Femur (tissue), 1 donor: ENCODE measurements at places on chromosomes 2 and 18.

- no peak for DNase-seq
These were observed 12.5 kb downstream of the SPTBN1 start for GRCh38 chr2:54468673-54469072.

- no peak for DNase-seq
These were observed 77.3 kb upstream of the RPL31 start for GRCh38 chr2:100924520-100925451.

DNA sequence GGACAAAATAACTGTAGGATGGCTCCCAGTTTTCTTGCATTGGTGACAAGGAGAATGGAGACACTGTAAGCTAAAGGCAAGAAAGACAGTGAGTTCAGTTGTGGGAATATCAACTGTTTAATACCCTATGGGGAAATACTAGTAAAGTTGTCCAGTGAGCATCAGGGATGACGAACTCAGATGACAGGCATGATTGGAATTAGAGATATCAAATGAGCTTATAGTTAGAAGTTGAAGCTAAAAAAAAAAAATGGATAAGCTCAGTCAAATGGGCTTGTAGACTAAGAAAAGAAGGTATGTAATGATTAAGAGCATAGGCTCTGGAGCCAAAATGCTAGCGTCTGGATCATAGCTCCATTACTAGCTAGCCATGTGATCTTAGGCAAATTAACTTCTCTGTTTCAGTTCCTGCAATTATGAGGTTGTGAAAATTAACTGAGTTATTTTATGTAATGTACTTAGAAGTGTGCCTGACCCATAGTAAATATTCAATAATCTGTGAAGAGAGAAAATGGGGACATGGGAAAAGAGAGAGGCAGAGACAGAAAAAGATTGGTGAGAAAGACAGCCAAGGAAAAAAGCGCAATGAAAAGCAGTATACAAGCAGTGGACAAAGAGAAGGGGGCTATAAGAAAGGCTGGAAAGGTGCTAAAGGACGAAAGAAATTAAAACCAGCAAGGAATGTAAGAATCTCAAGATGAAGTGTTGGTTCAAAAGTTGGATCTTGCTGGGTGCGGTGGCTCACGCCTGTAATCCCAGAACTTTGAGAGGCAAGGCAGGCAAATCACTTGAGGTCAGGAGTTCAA is 95.7 kb upstream of the SLC39A10 start:
- no peak for DNase-seq

- DNase-seq: peak; percentile 20
These were observed 1.1 kb downstream of the DLGAP1 start for GRCh38 chr18:4453874-4454536.

GRCh38 chr18:76943542-76944339 is 121.4 kb downstream of the ZNF236 start:
- DNase-seq: no peak

DNA sequence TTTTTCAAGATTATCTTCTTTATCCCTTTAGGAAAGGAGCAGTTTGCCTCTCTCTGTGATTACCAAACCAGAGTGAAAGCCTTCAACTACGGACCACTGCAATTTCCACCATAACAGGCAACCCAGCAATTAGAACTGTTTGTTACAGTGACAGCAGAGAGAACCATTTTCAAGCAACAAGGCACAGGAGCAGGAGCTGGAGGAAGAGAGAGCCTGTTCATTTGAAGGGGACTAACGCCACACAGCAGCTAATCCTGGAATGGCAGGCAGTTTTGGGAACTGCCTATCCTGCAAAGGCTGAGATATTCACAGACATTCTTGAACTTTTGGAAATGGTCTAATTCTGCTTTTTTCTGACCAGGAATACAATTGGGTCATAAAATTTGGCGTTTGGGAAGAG is 1541.9 kb upstream of the PIK3C3 start:
- peak; percentile 38 for DNase-seq

- no peak for DNase-seq
These were observed 50.5 kb downstream of the KCNG2 start for GRCh38 chr18:79848294-79848578.

- DNase-seq: peak; percentile 16
These were observed 266.1 kb upstream of the HDAC4 start for GRCh38 chr2:239666855-239667376.

DNA sequence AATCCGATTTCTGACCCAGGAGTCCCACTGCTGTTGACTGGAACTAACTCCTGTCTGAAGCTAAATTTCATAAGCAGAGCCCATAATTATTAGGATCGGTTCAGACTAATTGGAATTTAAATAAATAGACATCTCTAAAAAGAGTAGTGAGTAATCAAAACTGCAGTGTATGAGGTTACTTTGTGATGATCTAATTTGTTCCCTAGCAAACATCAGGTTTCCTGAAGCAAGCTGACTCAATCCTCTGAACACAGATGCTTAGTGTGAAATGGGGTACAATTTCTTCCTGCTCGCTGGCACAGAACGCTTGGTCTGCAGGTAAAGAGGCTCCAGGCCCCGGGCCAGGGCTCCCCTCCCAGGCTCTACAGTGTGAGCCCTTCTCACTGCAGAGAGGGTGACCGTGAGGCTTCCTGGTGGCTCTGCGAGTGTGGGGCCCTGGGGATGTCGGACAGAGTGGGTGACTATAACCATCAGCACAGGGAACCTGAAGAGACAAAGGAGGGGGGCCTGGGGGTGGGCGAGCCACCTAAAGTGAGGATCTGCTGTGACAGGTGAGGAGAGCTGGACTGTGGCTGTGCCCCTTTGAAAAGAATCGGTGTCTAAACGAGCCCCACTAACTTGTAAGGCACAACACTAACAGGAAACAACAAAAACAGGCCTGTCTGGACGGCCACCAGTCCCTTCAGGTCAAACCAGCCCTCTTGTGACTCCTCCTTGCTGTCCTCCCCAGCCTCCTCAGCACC is 20.2 kb downstream of the CHST10 start:
- no peak for DNase-seq

DNA sequence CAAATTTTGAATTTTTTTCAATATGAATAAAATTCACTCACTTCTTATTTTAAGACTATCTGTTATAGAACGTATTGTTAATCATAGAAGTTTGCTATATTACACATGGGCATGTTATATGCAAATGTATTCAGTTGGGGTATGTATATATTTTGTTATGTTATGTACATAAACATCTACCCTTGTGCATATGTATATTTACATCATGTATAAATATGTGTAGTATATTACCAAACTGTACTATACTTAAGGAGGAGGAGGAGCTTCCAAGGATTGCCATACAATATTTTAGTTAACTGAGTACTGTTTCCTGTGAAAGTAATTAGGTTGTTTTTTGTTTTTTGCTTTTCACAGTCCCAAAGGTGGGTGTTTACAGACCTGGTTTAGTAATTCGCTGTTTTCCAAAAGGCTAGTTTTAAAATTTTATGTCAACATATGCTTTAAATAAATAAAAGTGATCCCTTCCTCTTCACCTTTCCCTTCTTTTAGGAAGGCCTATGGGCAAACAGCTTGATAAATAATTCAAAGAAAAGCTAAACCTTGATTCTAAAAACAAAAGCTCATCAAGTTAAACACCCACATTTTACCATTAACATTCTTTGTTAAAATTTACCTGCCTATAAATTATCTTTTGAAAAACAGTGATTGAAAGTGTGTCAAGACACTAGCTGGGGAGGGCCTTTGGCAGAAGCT is 12.9 kb upstream of the POU3F3 start:
- DNase-seq: no peak

DNA sequence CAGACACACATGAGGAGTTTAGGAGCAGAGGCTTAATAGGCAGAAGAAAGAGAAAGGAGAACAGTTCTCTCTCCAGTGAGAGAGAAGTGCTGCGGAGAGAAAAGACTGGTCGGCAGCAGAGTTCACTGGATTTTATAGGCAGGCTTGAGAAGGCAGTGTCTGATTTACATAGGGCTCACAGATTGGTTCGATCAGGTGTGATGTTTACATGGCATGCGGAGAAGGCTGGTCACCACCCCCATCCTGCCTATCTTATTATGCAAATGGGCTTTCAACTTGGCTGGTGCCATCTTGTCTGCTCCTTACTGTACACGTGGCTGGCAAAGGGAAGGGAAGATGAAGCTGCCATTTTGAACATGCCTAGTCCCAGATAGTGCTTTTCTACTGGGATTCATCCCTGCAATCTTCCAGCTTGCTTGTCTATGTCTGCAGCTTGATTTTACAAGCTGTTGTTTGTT is 113.4 kb downstream of the AP1S3 start:
- no peak for DNase-seq

- DNase-seq: no peak
These were observed 65.6 kb upstream of the UBXN4 start for GRCh38 chr2:135676031-135676430.

GRCh38 chr18:55821219-55821618 is 233.2 kb upstream of the TCF4 start:
- no peak for DNase-seq

DNA sequence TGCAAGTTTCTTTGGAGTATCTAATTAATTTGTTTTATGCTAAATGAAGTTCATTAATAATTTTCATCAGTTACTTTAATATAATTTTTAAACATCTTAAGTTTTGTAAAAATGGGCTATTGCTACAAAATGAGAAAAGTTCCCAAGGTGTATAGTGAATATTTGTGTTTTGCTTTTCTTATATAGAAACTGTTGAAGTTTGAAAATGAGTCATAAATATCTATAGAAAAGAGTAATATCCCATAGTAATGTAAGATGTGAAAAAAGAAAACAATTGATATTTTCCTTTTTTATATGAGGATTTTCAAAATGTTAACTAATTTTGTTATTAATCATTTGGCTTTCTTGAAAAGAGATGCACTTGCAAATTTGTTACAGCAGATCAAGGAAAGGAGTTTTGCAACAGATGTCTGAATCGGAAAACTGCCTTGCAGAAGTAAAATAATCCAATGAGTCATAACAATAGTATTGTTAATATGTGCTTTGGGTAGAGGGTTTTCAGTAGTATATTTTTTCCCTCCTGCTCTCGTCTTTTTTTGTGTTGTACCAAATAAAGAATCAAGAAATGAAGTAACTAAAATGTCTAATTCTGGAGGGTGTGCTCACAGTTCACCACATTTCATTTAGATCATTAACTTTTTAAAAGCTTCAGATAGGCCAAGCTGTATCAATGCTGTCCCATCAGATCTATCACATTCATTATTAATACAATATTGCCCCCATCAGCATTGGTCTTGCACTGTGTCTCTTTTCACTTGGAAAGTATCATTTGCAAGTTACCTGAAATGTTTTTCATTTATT is 15.5 kb downstream of the DUSP19 start:
- DNase-seq: no peak

GRCh38 chr2:203994735-203995134 is 58.2 kb downstream of the ICOS start:
- no peak for DNase-seq

DNA sequence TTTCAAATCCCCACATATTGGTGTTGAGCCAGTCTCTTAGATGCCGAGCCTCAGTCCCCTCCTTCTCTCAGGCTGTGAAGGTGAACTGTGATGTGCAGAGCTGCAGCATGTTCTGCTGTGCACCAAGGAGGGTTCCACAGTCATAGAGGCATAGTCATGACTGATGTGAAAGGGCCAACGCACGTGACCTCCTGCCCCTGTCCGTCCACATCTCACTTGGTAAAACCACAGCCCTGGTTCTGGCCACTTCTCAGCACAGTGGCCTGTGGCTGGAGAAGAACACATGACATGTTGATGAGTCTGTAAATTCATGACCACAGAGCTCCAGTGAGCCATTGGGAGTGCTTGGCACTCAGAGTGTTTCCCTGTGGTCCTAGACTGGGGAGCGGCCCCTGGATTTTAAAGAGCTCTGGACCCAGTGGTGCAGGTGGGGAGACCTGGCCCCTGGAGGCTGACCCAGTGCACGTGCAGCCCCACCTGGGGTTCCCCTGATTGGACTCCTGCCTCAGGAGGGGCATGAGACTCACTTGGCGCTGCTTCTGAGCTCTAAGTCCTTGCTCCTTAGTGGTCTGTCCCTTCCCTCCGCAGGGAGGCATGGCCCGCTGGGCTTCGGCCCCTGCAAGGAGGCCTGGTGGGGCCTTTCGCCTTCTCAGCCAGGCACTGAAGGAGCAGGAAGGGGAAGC is 25.3 kb downstream of the INPP4A start:
- DNase-seq: no peak

DNA sequence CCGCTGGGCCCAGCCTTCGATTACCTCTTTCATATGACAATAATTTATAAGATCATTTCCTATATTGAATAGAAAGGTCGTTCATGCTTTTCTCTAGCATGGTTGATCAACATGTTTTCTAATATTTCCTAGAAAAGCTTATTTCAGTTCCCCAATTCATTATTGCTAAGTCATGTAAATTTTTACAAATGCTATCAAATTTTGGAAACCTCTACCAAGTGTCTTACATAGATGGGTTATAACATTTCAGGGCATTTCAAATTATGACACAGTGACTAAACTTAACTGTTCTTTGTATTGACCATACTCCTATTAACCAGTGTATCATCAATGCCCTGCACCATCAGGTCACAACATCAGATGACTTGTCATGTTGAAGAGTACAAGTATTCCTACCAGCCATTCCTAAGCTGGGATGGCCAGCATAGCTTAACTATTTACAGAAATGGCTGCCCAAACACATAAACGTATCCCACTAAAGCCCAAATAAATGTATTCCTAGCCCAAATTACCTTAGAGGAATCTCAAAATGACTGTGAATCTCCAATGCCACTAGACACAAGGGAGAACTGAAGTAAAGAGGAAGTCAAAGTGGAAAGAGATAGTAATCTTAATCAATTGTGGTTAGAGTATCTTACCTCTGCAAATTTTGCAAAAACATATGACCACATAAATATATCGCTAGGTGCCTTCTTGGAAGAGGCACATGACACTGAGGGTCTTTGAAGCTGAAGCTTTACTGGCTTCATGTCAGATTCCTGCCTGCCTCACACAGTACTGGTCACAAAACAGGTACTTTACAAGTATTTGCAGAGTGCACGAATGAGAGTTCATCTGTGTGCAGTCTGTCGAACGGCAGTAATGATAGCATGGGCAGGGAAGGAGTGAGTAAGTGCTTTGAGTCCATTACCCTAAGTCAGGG is 87.3 kb upstream of the TLK1 start:
- DNase-seq: no peak

GRCh38 chr2:208294482-208295024 is 28.5 kb downstream of the PIKFYVE start:
- DNase-seq: no peak

DNA sequence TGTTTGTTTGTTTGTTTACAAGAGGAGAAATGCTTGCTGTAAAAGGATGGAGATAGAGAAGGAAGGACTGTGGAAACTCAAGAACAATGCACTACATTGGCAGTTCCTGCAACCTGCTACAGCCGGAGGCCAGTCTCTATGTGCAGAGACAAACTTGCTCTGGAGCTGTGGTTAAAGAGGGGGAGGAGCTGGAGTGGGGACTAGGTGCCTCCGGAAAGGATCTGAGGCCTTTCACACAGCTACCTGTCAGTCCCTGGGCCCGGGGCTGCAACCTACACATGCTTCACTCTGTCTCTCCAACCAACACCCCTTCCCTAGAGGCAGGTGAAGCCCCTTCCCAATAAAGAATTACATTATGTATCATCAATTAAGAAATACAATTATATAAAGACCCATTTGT is 1234.0 kb upstream of the ZEB2 start:
- no peak for DNase-seq

DNA sequence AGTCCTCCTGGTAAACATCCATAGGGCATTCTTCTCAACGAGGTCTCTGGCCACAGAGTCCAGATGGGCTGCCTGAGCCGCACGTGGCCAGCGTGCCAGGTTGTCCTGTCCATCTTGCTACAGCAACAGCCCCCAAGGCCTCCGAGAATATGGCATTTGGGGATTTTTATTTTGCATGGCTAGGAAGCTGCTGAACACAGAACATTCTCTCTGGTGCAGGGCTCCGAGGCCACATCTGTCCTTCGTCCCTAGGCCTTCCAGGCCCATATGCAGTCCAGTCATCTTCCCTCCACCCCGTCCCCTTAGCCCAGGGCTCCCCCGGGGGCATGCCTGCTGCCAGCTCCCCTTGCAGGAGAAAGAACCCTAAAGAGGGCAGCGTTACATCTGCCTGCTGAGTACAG is 2.3 kb downstream of the HDAC4 start:
- DNase-seq: no peak
